ENCODE measurements at places on chromosomes 2 and 18. TPM values are rescaled to one million over a fixed set of nuclear protein-coding genes. Genes with fewer than 3 reads are reported as not detected.

Gene CFAP210
- 0.27 TPM for total RNA-seq

DNA sequence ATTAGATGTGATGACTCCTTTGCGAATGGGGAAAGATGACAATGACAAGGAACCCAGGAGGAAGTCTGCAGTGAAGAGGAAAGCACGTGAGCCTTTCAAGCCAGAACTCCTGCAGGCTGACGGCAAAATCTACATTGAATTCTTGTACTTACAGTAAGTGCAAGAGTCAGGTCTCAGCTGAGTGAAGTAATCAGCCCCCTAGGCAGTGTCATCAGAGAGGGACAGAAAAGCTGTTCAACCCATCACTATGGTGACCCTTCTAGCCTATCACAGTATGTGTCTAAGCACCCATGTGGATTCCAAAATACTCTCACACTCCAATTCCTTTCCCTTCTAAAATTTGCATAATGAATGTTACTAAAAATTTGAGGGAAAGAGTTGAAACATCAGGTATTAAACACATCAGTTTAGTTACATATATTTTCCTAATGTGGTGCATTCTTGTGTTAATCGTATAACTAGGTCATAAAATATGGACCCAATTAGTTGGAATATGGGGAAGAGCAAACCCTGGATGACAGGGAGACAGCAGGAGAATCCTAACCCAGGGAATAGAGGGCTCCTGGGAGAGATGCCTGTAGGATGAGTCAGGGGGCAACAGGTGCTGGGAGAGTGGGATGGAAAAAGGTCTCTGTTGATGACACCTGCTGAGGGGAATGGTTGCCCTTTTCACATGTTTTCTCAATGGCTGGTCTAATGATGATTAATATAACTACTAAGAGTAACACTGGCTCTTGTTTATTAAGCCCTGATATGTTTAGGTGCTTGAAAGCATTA lies 39.5 kb downstream of the VWC2L start:
- no peak for DNase-seq

- no peak for DNase-seq
These were observed 139.5 kb upstream of the LRATD1 start for GRCh38 chr2:14492920-14493503.

Gene CYP26B1
- total RNA-seq, result not detected

DNA sequence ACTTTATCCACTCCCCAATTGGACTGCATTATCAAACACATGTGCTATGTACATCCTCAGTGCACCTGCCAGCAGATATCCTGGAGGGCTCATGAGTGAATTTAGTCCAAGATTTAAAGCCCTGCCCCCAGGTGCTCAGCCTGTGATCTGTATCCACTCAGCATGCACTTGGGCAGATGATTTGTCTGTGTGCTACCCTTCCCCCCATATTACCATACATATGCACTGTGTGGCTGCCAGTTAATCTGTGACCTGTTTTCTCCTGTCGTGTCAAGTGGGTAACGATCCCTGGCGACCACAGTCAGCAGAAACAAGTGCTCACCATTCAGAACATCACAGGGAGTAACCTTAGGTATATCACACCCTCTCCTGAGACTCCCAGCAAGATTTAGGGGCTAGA lies 10.2 kb downstream of the NAGK start:
- DNase-seq, result no peak

DNA sequence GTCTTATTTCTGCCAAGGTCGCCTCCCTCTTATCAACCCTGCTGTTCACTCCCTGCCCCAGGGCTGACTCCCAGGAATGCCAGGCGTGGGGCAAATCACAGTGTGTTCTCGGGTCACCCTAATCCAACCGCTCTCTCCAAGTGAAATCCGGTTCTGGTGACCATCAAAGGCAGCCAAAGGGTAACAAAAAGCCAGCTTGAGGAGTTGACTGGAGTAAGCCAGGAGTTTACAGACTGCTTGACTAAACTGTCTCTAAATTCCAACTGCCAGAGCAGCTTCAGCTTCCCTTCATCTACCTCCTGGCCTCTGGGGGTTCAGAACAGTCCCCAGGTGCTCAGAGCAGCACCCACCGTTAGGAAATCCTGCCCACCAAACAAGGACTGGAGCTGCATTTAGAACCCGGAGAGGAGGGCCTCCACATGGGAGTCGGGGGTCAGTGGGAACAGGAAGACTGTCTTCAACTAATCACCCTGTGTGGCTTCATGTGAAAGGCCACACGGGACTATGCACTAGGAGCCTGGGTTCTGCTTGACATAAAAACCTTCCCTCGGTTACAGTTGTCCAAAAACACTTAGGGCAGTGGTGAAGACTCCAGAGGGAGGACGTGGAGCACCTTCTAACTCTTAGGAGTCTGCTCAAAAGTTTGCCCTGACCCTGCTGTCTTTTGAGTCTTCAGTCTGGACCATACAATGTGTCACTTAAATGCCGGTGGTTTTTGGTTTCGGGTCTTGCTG lies 24.2 kb upstream of the MCFD2 start:
- no peak for DNase-seq

- DNase-seq, result no peak
These were observed 339.8 kb upstream of the CDH7 start for GRCh38 chr18:65411061-65411460.

DNA sequence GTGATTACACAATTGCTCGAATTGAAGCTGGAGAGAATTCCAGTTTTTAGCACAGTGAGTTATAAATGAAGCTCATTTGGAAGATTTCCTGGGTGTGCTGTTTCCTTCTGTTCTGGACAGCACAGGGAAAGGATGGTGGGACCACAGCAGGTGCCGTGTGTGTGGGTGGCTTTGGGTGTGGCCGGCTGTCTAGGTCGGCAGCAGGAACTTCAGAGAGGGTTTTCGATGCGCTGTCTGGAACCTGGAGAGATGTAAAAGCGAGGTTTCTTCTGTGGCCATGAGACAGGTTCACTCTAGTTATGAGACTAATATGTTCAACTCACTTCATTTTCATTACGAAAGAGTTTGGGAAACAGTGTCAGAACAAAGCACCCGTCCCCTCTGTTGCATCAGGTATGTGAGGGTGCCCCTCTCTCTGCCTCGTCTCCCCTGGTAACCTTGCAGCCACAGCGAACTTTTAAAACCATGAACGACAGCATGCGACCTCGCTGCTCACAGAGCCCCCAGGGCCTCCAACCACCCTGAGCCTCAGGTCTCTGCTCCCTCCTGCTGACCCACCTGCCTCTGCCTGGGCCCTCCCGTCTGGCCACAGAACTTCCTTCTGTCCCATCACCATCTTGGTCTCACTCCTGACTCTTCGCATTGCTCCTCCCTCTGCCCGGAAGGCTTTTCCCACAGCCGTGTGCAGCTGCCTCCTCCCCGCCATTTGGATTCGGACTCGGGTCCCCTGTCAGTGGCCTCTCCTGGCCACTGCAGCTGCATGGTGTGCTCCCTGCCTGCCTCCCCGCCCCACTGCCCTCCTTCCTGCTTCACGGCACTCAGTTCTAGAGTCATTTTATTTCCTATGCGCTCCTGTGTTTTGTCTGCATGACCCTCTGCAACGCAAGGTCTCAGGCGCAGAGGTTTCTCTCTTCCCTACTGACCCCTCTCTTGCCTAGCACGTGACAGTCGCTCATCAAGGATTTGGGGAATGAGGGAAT lies 151.2 kb downstream of the NDUFA10 start:
- no peak for DNase-seq

DNA sequence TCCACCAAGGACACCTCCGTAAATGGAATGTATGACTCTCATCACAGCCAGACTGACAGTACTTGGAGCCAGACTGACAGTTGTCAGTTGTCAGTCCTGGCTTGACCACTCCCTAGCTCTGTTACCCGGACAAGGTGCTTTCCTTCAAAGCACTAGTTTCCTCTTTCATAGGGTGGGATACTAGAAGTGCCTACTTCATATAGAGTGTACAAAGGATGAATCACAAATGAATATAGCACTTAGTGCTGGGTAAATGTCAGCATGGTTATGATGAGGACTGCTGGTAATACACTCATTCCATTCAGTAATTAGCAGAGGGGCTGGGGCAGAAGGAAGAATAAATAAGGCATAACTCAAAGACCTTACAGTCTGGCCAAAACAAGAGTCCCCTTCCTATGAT lies 91.4 kb downstream of the ARL4C start:
- no peak for DNase-seq

Gene DBI
- total RNA-seq, result 85.1 TPM

DNA sequence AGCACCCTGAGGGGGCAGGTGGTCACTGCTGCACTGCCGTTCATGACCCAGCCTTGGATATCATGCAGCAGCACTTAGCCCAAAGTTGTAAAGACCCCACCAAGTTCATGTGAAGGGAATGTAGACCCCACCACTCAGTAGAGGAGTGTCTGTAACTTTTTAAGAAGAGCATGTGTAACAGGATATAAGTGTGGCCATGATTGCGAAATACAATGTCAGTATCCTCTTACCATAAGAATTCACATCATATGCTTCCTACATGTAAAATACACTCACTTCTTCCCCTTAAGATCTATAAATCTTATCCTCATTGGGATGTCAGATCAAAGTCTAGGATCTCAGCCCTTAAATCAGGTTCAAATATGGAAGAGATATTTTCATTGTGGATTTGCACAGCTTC lies 276.9 kb downstream of the PTPRM start:
- DNase-seq, result no peak

Gene SAG
- total RNA-seq, result 0.12 TPM

DNA sequence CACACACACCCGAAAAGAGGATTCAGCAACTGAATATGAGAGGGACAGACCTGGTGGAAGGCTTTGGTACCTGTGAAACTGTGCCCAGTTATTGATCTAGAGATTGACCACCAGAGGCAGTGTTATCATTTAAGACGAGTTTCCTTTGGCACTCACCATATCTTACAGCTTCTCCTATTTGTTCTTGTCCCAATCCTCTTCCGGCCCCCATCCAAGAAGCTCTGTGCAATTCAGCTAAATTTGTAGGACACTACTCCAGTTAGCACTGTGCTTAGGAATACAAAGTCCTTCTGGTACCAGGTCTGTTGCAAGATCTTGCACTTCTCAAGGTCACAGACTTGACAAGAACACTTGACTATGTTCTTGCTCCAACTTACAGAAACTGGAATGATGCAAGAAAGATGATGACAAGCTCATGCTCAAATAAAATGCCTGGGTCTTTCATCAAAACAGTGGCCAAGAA lies 177.7 kb downstream of the TMEM247 start:
- no peak for DNase-seq

Gene FOXI3
- not detected for total RNA-seq

DNA sequence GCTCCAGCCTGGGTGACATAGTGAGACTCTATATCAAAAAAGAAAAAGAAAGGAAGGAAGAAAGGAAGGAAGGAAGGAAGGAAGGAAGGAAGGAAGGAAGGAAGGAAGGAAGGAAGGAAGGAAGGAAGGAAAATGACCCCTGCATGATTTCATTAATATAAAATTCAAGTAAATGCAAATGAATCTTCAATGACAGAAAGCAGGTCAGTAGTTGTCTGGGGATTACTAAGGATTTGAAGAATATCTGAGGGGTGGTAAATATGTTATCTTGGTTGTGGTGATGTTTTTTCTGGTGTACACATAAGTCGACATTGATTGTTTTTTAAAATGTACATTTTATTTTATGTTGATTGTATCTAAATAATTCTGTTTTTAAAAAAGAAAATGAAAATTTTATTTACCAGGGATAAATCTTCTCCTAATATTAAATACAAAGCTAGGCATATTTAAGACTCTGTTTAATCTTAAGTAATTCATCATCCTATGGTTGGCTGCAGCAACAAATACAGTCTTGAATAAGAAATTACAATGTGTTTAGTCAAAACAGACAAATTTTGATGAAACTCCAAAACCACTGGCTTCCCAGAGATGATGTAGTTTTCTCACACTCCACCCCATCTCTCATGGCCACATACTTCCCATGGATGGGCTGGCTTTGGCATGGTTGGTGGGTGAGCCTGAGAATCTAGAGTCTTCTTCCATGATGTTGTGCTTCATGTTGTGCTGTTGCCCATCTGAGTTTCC lies 314.7 kb upstream of the REG3G start:
- no peak for DNase-seq

GRCh38 chr2:110101901-110102803 lies 13.5 kb downstream of the MALL start:
- DNase-seq, result no peak

DNA sequence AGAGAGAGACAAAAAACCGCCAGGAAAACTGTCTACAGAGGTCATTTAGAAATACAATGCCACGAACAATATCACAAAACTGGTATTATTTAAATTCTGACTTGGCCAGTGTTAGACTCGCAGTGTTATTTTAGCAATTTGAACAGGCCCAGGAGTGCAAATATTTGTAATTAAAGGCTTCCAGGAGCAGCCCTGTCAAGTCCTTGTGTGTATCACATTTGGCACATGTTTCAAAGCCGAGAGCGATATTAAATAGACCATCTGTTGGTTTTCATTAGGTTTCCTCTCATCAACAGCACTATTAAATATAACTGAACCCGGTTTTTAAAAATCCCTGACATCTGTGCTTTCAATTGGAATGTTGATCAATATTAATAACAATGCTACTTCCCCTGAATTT lies 656.9 kb downstream of the TSN start:
- DNase-seq, result no peak

GRCh38 chr2:235026649-235027557 lies 75.1 kb downstream of the SH3BP4 start:
- DNase-seq, result no peak

GRCh38 chr2:54652540-54652939 lies 70.9 kb upstream of the EML6 start:
- DNase-seq, result no peak
